ENCODE measurements at places on chromosomes 5 and 9.

GRCh38 chr5:168776070-168776469, 196.9 kb upstream of the PANK3 start:
- no peak for DNase-seq

- no peak for DNase-seq
These were observed 112.2 kb downstream of the FOXD1 start for GRCh38 chr5:73336366-73336765.

GRCh38 chr9:3842839-3843238, 317.0 kb upstream of the RFX3 start:
- no peak for DNase-seq

GRCh38 chr9:84754881-84755280, 85.4 kb downstream of the NTRK2 start:
- no peak for DNase-seq

DNA sequence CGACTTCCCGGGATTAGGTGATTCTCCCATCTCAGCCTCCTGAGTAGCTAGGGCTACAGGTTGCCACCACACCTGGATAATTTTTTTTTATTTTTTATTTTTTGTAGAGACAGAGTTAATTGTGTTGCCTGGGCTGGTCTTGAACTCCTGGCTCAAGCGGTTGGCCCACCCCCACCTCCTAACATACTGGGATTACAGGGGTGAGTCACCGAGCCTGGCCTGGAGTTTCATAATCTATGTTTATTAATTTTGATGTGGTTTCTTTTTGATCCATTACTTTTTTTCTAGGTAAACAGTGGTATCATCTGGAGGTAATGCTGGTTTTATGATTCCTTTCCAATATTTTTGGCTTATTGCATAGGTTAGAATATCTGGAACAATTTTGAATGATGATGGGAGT, 54.2 kb downstream of the KIAA1958 start:
- DNase-seq, result no peak

DNA sequence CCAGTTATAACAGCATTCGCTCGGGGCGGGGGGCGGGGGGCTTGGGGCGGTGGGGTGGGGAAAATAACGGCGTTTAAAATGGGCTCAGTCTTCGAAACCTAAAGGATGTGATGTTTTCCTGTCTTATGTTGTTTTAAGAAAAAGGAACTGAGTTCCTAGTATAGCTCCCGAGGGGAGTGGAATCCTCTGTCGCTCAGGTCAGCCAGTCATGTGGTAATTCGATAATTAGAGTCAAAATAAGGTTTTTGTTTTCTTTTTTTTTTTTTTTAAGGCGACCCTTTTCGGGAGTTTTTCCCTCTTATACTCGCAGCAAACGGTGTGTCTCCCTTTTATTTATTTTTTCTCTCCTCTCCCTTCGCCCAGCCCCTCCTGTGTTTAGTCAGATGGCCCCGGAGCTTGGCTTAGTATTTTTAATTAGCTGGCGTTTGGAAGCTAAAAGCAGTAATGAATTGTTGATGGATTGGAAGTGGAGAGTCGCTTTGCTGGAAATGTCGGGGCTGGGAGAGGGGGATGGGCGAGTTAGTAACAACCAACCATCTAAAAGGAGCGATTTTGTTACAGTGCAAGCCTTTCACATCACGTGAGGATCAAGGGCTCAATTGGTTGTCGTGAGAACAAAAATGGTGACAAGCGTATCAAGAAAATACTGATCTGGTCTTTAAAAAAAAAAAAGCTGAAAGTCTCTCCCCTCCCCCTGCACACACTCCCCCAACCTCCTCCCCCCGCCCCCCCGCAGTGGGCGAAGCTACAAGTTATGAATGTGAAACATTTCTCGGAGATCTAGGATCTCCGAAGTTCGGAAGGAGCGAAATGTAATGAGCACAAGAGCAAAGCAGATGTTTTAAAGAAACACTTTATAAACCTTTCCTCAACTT, 714 bp upstream of the ZNF608 start:
- peak; percentile 87 for DNase-seq

DNA sequence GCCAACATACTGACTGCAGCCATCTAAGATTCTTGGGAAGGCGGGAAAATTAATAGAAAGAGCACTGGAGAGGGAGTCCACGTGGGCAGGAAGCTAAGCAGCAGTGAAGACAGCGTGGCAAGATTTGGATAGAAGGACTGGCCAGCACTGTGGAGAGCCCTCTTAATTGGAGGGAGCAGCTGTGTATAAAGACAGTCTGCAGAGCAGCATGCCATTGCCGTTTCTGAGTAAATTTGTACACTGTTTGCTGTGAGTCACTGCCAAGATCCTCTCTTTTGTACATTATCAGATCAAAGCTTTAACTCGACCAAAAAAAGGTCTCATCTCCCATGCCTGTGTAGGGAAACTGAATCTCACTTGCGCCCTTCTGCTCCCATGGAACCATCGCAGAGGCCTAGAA, 45.3 kb downstream of the INSYN2B start:
- no peak for DNase-seq

GRCh38 chr5:69502767-69503488, 10.3 kb downstream of the OCLN start:
- DNase-seq, result no peak

DNA sequence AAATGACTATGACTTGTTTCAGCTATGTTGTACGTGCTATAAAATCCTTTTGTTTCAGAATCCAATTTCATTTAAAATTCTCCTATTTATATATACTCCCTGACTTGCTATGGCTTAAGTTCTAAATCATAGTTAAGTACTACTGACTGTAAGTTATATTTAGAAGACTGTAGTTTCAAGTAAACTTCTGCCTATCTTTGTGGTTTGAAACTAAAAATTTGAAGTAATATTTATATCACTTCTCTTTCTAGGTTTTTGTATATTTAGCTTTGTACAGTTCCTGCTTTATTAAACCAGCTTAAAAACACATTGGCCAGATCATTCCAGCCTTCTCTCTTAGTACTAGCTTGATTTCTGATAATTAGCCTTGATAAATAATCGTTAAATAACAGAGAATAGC, 196.3 kb downstream of the MLLT3 start:
- no peak for DNase-seq

- no peak for DNase-seq
These were observed 54.5 kb downstream of the GALNT12 start for GRCh38 chr9:98861781-98862504.

GRCh38 chr5:79791843-79792242, 102.2 kb downstream of the CMYA5 start:
- DNase-seq, result no peak

GRCh38 chr5:157570531-157571200, 4.9 kb downstream of the ADAM19 start:
- DNase-seq, result no peak

GRCh38 chr5:125200866-125201373, 454.5 kb upstream of the ZNF608 start:
- DNase-seq, result no peak

DNA sequence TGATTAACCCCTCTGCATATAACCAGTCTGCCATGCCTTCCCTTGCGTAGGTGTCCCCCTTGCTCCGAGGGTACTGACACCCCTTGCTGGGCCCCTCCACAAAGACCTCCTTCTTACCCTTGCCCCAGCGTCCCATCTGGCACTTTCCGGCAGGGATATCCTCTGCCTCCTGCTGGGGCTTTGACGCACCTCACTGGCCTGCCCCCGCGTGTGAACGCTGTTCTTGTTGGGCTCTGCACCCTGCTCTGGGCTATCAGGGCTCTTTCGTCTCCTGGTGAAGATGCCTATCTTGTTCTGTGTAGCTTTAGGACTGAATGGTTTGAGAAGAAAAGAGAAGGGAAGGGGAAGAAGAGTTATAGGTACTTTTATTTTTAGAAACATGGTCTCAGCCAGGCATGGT, 53.0 kb downstream of the SUB1 start:
- DNase-seq, result no peak

GRCh38 chr9:87447547-87448432, 49.9 kb upstream of the DAPK1 start:
- no peak for DNase-seq

DNA sequence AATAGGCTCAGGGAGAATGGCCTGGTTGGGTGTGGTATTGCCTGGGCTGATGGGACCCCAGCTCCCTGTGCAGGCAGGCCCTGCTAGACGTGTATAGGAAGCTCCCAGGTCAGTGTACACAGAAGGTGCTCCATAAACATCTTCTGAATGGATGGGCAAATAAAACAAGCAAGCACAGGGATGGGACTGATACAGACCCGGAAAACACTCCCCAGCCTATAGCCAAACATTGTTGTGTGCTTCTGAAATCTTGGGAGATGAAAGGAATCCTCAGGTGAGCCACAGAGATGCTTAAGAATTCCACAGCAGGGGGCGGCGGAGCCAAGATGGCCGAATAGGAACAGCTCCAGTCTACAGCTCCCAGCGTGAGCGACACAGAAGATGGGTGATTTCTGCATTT, 151.8 kb downstream of the ENTREP1 start:
- no peak for DNase-seq

- no peak for DNase-seq
These were observed 7.8 kb upstream of the MYOZ3 start for GRCh38 chr5:150653145-150653761.

DNA sequence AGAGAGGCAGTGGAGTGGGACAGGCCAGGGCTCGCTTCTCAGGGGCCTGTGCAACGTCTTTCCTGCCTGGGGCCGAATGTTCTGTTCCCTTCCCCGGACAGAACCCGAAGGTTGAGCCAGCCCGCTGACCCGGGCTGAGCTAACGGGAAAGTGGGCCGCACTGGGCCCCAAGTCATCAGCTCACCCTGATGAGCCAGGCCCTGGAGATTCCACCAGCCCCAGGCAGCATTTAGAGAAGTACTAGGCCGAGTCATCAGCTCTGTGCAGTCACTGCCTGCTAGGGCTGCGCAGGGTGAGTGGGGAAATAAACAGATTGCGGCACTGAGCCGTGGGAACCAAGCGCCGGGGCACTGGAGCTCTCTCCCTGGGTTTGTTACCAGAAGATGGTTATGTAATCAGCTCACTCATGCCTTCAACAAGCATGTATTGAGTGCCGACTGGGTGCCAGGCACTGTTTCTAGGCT, 29.1 kb upstream of the DUSP1 start:
- peak; percentile 84 for DNase-seq

Data from right atrium auricular region (tissue), 2 donors.